ENCODE measurements at places on chromosomes 11 and 22.

DNA sequence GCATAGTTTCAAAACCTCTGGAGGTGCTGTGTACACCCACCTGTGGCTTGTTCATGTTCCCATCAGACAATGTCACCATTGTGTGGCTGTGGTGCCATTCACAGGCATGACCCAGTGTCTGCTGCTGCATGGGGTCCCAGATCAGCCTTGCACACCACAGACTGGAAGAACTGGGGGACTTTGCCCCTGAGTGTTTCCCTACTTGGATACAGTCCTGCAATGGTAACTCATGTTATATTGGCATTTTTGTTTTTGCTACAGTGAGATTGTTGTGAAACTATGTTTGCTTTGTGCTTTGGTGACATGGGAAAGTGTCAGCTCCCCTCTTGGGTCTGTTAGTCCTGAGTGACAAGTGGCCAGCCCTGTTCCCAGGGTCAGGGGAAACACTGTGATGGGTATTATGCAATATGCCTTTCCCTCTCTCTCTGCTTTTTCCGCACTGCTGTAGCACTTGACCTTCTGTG lies 108.8 kb downstream of the NAV2 start:
- no peak for DNase-seq

DNA sequence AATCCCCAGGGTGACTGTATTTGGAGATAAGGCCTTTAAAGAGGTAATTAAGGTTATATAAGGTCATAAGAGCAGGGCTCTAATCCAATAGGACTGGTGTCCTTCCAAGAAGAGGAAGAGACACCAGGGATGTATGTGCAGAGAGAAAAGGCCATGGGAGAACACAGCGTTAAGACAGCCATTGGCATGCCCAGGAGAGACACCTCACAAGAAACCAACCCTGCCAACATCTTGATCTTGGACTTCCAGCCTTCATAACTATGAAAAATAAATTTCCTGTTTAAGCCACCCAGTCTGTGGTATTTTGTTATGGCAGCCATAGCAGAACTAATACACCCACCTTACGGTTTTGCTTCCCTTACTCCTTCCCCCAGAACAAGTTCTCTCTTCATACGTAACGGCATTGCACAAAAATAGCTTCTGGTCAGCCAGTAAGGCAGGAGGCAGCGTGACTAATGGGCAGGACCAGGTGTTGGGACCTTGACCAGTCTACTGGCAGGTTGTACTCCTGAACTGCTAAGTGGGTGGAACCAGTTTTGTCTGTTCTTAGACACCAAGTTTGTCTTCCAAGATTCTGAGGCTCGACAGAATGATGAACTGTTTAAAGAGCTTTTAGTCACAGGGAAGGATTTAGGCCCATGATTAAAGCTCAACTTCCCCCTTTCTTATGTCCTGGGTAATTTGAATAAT lies 31.9 kb upstream of the UPB1 start:
- DNase-seq: no peak

- DNase-seq: no peak
Observed at GRCh38 chr11:62621027-62621566, 689 bp downstream of the B3GAT3 start.

DNA sequence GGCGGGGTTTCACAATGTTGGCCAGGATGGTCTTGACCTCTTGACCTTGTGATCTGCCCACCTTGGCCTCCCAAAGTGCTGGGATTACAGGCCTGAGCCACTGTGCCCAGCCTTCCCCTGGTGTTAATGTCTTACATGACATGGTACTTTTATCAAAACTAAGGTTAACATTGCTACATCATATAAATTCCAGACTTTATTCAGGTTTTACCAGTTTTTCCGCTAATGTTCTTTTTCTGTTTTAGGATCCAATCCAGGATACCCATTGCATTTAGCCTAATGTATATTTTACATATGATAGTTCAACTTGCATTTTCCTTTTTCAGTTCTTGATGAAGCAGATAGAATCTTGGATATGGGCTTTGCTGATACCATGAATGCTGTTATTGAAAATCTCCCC lies 14.2 kb downstream of the DDX10 start:
- DNase-seq: no peak

GRCh38 chr11:65947133-65947532 lies 1.9 kb downstream of the TSGA10IP start:
- no peak for DNase-seq

DNA sequence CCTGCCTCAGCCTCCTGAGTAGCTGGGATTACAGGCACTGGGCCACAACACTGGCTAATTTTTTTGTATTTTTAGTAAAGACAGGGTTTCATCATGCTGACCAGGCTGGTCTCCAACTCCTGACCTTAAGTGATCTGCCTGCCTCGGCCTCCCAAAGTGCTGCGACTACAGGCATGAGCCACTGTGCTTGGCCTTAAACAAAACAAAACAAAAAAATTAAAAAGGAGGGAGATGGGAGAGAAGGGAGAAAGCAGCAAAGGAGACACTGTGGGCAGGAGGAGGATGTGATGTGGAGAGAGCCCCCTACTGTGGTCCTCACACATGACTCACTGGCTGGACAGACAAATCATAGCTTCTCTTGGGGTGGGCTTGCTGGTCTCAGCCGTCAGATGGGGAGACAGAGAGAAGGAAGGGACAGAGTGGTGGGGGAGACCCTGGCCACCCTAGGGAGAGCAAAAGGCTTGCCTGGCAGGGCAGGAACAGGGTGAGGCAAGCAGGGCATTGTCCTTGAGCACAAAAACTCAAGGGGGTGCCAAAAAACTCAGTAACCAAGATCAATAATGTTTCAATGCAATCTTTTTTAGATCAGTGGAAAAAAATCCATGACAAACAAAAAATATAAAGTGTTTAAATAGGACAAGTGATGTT lies 31.6 kb downstream of the TPST2 start:
- no peak for DNase-seq

DNA sequence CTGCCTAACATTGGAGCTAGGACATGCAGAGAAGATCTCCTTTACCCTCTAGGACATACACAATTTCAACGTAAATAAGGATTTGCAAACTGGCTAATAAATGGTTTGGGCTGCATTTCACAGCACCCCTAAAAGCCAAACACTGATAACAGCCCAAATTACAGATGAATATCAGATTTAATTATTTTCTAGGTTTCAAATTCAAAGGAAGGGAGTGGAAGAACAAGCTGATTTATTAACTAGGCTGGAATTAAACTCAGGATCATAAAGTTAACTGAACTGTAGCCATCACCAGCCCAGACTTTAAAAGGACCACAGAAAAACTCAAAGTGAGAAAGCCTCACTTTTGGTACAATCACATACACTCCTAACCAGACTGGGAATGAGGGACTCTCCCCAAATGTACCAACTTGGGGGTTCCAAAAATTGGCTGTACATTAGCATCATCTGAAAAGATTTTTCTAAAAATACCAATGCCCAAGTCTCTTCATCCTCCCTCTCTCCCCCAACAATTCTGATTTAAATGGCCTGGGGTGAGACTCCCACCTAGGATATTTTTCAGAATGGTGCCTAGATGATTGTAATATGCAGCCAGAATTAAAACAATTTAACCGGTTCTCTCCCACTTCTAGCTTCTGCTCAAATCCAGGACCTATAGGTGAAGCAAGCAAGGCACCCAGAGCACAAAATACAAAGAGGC lies 43.5 kb downstream of the SYTL2 start:
- DNase-seq: peak; percentile 60

GRCh38 chr22:28505416-28506149 lies 174.1 kb downstream of the TTC28 start:
- peak; percentile 23 for DNase-seq

- no peak for DNase-seq
Observed at GRCh38 chr11:13875643-13876042, 86.9 kb upstream of the SPON1 start.

DNA sequence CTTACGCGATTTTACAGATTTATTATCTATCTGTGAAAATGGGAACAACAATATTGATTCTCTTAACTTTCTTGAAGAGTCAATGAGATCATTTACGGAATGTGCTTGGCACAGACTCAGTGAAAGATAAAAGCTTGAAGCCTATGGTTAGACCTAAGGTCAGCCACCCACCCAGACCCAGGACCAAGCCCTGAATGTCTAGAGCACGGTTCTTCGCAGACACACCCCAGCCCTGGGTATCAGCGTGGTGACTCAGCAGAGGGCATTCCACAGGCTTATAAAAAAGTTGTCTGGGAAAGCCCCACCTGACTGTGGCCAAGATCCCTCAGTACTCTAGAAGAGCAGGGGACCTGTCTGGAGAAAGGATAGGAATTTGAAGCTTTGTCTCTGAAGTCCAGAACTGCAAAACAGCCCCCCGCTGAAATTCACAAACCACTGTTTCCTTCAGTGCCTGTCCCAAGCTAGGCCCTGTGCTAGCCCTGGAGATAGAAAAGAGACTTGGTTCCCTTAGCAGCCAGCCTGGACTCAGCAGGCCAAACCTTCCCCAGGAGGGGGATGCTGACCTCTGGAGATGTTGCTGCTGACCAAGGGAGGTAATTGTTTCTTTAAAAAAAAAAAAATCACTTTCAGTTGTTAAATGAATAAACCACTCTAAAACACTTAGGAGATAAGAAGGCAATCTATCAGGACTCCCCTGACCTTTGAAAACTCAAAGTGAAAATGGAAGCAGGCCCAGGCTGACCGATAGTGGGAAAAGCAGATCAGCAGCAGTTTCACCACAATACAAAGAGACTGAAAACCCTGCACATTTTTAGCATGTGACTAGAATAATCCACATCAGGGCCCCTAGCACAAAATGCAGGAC lies 114.0 kb downstream of the ABTB2 start:
- DNase-seq: no peak
